Activated CD8-positive, alpha-beta T cell treated with anti-CD3 and anti-CD28 coated beads, Interleukin-2, amount 10 ng/mL, durations not matched to agents 7 days and 5 days (primary cell): ENCODE measurements at places on chromosomes 11 and 22.
A peak's percentile ranks its signal among the peaks of the same experiment; 100 is the strongest.

DNA sequence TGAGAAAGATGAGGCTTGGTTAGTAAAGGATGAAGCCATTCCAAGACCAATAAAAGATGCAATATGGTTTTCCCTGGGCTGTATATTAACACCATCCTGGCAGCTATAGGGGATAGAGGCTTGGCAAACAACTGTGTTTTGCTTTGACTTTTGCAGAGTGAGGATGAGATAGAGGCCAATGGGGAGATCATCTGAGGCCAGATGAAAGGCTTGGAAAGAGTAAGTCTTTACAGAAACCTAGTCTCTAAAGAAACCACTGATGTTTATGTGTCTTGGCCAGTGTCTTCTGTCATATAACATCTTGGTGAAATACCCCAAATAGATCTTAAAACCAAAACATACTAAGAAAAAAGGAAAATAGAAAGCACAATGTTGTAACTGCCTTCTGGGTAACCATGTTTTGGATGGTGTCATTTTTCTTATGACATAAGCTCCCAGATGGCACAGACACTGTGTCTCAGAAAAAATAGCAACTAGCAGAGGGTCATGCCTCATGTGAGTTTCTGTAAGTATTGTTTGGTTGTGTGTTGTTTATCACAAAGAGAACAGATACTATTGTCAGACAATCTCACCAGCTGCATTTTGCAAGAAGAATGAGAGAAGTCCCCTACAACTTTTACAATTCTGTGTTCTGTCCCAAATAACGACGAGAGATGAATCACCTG lies 305.4 kb downstream of the ST3GAL4 start:
- no peak for DNase-seq

- no peak for DNase-seq
These were observed 247.1 kb downstream of the MIAT start for GRCh38 chr22:26904483-26904882.

GRCh38 chr11:74022546-74022945 lies 13.7 kb upstream of the UCP3 start:
- no peak for DNase-seq

GRCh38 chr11:35337136-35337913 lies 82.0 kb downstream of the SLC1A2 start:
- DNase-seq = no peak

- no peak for DNase-seq
These were observed 9.4 kb upstream of the TECTA start for GRCh38 chr11:121091492-121092152.

- DNase-seq = no peak
These were observed 29.5 kb downstream of the KCNQ1 start for GRCh38 chr11:2474059-2474901.

DNA sequence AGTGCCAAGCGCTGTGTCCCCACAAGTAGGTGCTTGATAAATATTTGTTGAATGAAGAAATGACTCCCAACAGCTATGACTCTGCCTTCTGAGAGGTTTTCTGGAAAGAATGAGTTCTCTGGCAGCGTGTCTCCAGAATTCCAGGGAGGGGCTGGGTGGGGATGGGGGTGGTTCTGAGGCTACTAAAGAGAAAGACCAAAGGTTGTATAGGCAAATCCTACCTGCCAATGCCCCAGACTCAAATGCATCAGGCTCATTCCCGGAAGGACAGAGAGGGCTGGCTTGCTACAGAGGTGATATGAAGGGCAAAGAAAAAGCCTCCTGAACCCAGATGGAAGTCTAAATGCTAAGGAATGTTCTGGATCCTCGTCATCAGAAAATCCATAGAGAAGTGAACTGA lies 1.9 kb downstream of the DUSP18 start:
- no peak for DNase-seq

- DNase-seq = no peak
These were observed 95.6 kb downstream of the ZBTB16 start for GRCh38 chr11:114155116-114155515.

GRCh38 chr11:44621140-44621681 lies 55.7 kb downstream of the CD82 start:
- peak; percentile 65 for DNase-seq

- peak; percentile 53 for DNase-seq
These were observed 469 bp upstream of the OSBP2 start for GRCh38 chr22:30694171-30694639.

DNA sequence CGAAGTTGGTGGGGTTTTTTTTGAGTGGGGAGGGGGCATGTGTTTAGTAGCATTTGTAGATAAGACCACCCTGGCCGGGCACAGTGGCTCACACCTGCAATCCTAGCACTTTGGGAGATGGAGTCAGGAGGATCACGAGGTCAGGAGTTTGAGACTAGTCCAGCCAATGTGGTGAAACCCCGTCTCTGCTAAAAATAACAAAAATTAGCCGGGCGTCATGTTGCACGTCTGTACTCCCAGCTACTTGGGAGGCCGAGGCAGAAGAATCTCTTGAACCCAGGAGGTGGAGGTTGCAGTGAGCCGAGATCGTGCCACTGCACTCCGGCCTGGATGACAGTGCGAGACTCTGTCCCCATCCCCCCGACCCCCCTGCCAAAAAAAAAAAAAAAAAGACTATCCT lies 34.6 kb downstream of the CECR2 start:
- DNase-seq = no peak

DNA sequence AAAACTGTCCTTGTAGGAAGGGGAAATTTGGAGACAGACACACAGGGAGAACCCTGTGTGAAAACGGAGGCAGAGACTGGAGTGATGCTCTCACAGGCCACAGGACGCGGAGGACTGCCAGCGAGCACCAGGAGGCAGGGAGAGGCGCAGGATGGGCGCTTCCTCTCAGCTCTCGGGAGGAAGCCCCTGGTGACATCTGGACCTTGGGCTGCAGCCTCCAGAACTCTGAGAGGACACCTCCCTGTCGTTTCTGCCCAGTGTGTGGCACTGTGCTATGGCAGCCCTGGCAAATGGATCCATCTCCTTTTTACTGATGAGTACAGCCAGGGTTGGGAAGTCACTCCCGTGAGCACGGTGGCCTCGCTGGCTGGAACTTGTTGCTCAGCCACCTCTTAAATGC lies 73.9 kb downstream of the LRRC32 start:
- DNase-seq = no peak

- DNase-seq = no peak
These were observed 43.9 kb downstream of the CCDC34 start for GRCh38 chr11:27319072-27319471.

- no peak for DNase-seq
These were observed 4.4 kb downstream of the SEC14L6 start for GRCh38 chr22:30541961-30542810.

DNA sequence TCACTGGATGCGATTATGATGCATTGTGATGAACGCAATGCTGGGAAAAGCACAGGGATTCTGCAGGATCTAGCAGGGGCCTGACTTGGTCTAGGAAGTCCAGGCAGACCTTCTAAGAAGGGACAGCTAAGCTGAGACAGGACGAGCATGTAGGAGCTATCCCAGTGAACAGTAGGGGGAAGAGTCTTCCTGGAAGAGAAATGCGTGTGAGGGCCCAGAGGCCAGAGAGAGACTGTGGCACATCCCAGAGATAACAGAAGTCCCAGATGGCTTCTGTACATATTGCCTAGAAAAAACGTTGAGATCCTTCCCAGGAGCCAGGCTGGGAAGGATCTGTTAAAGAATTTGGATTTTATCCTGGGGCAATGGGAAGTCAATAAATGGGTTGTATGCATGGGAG lies 24.6 kb downstream of the RCN1 start:
- DNase-seq = no peak

DNA sequence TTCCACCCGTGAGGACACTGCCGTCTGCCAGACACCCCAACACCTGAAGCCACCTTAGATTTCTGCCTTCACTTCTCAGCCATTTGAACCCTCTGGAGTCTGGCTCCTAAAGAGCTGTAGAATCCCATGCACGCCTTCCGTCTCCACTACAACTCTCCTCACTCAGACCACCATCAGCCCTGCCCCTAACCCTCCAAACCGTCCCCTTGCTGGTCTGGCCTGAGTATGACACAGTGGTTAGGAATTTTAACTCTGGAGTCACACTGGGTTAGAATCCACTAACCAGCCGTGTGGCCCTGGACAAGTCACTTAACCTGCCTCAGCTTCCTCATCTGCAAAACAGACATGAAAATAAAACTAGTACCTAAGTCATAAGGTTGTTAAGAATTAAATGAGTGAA lies 3.0 kb downstream of the CNIH2 start:
- DNase-seq = no peak

DNA sequence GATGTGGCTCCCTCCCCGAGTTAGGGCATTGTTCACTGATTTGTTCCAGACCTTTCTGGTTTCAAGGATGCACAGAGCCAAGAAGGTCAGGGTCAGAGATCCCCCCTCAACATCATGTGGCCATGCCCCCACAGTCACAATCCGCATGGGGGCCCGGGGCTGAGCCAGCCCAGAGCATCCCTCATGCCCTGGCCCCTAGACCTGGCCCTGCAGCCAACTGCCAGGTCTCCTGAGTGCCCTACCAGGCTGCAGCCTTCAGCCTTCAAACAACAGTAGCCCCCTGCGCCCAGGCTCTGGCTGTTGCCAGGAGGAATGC lies 142.4 kb downstream of the CRYBB2 start:
- DNase-seq = no peak

DNA sequence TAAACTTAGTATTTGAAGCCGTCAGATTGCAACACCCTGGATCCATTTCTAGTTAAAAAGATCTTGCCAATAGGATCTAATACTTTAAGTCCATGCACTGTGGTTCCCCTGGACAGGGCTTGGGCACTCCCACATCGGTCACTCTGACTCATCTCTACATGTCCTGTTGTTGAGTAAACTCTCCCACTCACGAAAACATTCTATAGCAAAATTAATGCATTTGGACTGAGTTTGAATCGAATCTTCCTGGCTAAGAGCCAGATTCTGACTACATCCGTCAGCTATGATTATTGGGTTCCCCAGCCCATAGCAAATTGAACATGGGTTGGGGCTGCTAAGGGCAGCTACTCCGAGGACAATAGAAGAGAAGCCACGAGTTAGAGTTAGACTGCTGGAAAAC lies 182.1 kb upstream of the SORL1-AS1 start:
- DNase-seq = no peak

DNA sequence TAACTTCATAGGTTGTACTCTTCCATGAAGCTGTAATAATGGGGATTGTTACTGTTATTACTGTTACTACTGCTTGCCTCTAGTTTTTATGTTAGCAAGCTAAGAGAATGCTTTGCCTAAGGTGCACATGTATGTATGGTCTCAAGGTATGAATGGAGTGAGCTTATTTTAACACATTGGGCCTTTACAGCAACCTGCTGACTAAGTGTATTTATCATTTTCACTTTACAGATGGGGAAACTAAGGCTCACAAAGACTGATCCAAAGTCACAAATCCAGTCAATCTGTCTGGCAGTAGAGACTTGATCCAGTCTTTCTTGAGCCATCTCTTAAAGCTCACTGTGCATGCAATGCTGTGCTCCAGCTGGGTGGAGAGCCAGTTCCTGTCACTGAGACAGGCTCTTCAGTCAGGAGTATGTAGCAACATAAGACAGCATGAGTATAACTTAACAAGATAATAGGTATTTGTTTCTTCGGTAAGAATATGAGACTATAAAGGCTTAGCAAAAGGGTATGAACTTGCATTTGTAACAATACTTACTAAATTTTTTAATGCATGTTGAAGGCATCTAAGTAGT lies 66.5 kb downstream of the PPP2R1B start:
- no peak for DNase-seq

DNA sequence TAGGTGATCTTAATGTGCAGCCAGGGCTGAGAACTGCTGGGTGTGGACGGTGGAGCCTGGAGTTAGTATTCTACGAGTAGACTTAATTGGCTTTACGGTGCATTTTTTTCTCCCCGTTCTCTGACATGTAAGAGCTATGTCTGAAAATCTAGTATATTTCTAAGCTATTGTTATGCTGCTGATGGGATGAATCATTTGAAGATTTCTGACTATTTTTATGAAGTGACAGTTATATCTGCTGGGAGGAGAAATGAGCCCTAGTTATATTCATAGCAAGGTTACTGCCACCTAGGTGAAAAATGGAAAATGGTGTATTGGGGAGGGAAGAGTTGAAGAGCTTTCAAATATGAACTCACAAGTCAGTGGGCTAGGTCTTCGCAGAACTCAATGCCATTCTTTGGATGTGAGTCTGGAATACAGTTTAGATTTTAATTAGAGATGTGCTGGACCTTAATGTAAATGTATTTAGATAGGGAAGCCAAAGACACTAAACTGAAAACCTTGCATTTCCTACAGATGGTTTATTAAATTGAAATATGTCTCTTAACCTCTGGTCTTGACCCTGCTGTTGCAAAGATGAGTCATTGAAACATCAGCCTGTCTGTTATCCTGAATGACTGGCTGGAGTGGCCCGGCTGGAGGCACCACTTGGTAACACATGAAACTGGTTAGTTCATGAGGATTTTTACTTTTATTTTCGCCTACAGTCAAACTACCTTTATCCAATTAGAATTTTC lies 293.7 kb downstream of the DDX10 start:
- no peak for DNase-seq

- no peak for DNase-seq
These were observed 3.1 kb downstream of the GSTP1 start for GRCh38 chr11:67586568-67587250.

DNA sequence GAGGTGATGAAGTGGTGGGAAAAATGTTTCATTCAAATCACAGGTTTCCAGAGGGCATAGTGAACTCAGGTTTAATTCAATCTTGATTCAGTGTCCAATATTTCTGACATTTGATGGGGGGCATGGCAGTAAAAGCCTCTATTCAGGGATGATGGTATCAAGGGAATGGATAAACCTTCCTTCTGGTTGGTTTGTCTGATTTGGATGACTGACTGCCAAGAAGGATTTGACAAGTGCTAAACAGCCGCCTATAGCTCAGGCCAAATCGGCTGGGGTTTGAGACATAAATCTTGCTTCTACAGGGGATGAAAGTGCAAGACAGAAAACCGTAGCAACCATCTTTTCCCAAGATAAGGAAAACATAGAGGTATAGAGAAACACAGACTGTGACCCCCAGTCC lies 121.8 kb upstream of the C11orf87 start:
- no peak for DNase-seq

DNA sequence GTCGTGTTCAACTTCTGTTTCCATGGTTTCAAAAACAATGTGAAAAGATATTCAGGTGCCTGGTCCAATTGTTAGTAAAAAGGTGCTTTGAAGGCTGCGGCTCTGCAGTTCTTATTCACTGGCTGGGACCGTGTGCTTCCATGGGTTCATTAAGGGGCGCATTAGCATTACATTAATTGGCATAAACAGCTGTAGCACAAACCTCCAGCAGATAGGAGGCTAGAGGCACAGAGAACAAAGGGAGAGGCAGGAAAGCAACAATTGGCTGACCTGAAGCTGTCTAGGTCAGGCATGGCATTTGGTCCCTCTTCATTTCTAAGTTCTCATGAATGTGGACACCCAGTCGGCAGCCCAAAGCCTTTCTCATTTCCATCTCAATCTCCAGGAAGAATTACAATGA lies 16.6 kb downstream of the PAK1 start:
- no peak for DNase-seq
